ENCODE measurements at places on chromosomes 12 and 14.
A peak's percentile ranks its signal among the peaks of the same experiment; 100 is the strongest.

DNA sequence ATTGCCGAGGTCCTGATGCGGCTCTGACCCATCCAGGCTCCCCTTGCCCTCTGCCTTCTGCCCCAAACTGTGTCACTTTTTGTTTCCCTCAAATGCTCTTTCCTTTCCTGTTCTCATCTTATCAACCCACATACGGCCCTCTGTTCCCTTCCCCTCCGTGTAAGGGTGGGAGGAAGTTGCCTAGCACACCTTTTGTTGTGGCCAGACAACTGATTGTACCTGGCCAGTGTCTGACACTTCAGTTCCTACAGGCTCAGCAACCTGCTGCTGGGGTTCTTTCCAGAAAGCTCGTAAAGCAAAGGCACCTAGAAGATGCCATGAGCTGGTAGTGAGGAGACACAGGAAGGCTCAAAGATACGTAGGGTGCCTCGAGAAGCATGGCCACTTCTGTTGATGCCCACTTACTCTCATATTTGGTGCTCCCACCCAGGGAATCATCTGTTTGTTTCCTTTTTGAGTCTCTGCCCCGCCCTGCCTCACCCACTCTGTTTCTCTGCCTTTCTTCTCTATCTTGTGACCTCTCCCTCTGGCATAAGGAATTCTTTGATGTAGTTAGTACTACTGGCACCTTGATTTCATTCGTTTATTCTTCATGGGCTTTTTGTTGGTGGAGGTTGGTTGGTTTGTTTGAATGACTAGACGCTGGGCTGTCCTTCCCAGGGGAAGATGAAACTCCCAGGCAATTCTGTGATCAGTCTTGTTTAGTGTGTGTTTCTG is 152.4 kb upstream of the FKBP4 start:
- DNase-seq: no peak

DNA sequence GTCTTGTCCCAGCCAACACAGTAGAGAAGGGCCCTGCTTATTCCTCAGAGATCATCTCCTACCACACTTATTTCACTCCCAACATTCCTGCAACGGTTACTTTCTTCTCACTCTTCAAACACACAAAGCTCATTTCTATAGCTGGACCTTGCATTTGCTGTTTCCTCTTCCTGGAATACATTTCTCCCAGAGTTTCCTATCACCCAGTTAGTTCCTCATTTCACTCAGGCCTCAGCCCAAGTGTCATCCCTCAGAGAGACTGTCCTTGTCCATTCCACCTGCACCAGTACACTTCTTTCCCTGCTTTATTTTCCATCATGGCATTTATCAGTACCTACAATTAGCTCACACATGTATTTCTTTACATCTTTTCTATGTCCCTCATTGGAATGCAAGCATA is 14.7 kb upstream of the STK38L start:
- no peak for DNase-seq

GRCh38 chr12:127334365-127334764 is 932.6 kb upstream of the TMEM132C start:
- no peak for DNase-seq

DNA sequence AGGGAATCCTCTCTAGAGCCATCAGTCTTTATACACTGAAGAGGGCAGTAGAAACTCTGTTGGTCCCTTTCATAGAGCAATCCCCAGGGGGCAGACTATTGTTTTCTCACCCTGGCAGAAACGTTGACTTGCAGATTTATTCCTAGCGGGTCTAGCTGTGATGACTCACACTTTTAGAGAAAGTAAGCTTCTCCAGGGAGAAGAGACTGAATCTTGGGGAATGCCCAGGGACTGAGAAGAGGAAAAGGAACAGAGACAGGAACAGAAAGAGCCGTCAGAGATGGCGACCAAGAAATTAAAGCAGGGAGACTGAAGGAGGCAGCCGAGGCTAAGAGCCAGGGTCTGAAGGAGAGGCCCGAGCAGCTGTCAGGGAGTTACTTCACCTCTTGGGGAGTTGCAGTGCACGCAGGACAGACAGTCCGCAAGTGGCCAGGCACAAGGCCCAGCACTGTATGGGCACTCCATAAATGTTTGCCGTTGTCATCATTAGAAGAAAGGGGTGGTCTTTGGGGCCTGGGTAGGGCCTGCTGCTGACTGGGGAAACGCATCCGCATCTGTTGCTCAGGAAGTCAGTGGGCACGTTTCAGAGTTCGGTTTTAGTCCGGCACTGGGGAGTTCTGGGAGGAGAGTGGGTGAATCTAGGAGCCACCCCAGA is 13.0 kb downstream of the PLEKHG6 start:
- peak; percentile 26 for DNase-seq

DNA sequence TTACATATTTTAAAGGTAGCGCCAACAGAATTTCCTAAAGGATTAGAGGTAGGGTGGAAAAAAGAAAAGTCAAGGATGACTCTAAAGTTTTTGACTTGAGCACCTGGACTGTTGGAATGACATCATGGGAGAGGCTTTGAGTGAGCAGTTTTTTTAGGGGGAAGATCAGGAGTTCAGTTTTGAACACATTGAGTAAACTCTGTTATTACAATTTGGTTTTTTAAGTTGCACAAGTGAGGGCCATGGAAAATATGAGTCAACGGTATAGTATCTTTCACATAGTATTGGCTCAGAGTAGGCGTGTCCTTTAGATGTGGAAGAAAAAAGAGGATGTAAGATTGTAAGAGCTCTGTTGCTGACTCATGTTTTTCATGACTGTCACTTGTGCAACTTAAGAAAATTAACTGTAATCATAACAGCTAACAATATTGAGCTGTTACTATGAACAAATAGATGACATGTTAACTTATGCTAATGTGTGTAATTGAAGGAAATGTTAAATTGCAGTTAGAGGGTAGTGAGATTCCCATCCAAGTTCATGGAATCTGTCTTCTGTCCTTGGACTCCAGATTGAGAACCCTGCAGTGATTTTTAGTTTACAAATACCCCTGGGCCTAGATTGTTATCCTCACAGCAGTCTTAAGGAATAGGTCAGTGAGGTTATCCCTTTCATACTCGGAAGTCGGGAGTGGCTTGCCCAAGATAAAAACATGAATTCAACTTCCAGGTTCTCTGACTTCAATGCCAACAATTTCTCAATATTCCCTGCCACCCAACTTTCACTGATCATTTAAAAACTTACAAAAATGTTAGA is 48.2 kb upstream of the ATP2B1 start:
- no peak for DNase-seq

DNA sequence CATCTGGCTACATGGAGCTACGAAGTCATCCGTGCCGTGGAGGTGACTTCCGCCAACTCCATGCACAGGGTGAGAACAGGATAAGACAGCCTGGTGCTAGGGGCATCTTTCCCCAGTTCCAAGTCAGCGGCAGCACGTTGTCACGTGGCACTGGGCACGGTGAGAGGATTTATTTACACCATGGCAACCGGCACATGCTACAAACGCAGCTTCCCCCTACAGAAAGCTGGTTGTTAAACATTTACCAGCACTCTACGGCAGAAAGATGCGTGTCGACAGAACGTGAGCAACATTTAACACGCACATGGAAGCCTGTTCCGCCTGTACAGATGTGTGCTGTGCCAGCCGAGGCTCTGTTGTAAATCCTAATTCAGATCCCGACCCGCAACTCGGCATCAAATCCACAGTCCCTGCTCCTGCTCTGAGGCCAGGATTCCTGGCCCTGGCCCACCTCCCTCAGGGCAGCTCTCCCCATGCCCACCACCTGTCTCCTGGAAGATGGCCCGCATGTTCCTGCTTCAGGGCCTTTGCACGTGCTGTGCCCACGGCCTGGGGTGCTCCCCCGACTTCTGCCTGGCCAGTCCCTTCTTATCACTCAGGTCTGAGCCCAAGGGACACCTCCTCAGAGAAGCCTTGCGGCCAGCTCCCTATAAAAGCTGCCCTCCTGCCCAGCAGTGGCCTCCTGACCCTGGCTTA is 114.1 kb downstream of the RFLNA start:
- DNase-seq: no peak

- DNase-seq: no peak
These were observed 321.0 kb downstream of the BCL11B start for GRCh38 chr14:98951031-98951430.

DNA sequence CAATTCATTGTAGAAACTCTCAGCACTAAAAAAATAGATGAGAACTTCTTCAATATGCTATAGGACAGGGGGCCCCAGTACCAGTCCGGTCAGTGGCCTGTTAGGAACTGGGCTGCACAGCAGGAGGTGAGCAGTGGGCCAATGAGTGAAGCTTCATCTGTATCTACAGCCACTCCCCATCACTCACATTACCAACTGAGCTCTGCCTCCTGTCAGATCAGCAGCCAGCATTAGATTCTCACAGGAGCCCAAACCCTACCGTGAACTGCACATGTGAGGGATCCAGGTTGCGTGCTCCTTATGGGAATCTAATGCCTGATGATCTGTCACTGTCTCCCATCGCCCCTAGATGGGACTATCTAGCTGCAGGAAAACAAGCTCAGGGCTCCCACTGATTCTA is 15.7 kb upstream of the ANO2 start:
- no peak for DNase-seq

GRCh38 chr12:50087995-50088394 is 2.9 kb downstream of the SMARCD1 start:
- DNase-seq: no peak

DNA sequence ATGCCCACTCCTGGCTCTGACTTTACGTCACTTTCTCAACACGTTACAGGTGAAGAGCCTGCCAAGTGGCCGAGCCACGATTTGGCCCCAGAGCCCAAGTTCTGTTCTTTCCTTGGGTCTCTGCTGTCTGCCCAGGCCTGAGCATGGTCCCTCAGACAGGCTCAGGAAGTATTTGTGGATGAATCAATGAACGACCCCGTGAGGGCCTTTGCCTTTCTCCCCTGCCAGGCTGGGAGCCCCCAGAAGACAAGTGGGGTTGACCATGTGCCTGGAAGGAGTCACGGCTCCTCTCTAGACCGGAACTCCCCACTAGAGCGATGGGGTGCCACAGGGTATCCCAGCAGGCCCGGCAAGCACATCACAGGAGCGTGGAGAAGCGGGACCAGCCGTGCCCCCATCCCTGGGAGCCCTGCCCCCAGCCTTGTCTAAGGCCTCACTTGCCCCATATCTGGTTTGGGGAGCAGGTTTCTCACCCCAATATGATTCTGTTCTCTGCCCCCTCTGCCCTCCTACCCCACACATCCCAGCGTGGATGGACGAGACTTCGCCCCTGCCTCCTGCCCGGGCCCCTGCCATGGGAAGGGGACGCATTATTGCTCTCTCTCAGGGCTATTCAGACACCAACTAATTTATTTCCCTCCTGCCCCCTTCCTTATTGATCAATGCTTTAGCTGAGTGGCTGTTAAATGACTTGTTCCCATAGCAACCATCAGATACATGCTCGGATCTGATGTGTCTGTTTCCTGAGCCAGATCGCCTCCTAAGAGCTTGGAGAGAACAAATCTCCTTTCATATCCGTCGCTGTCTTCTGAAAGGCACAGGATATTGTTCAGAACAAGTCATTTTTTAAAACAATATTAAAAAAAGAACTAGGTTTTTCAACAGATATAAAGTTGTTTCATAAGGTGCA is 69.0 kb downstream of the DIO3 start:
- DNase-seq: no peak

DNA sequence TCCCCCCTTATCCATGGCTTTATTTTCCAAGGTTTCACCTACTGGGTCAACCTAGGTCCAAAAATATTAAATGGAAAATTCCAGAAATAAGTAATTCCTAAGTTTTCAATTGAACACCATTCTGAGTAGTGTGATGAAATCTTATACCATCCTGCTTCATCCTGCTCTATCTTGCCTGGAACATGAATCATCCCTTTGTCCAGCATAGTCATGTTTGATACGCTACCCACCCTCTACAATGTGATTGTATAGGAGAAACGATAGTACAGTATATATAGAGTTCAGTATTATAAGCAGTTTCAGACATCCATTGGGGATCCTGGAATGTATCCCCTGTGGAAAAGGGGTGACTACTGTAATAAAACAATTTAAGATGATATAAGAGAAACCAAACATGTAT is 62.2 kb downstream of the IFNG start:
- DNase-seq: no peak

DNA sequence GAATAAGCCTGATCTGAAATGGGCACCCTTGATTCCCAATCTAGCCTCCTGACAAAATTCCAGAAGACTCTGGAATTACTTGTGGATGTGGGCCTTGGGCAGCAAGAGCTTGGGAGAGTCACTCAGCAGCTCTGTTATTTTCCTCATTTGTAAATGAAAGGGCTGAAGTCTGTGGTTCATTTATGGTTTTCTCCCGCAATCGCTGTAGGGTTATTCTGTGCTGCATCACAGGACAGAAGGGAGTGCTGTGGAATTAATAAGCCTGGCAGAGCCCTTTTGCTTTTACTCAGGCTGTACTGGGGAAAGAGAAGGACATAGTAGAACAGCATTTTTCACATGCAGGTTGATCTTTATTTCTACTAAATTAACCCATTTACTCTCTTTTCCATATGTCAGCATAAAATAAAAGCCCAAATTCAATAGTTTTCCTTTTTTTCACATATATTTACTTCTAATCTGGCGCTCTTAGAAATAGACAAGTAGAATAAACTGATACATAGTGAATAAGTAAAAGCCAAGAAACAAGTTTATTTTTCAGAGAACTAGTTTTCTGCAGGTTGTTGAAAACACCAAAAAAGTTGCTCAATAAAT is 49.2 kb downstream of the DUSP16 start:
- no peak for DNase-seq

GRCh38 chr12:93638095-93638494 is 39.1 kb upstream of the CRADD start:
- DNase-seq: no peak

- no peak for DNase-seq
These were observed 88.6 kb downstream of the KCNK10 start for GRCh38 chr14:88234442-88234841.

DNA sequence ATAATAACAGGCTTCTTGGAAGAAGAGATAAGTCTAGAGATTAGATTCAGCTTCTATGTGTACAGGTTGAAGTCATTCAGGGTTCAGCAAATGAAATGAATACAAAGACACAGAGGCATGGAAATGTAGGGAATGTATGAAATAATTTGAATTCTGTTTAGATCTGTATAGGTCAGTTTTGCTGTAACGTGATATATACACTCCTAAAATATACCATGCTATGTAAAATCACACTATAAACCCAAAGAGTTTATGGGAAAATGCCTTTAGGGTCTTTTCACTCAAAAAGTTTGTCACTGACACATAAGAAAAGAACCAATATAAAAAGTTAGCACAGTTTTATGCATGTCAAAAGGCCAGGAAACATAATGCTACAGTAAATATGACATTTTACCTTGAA is 854.0 kb downstream of the LRFN5 start:
- DNase-seq: no peak

DNA sequence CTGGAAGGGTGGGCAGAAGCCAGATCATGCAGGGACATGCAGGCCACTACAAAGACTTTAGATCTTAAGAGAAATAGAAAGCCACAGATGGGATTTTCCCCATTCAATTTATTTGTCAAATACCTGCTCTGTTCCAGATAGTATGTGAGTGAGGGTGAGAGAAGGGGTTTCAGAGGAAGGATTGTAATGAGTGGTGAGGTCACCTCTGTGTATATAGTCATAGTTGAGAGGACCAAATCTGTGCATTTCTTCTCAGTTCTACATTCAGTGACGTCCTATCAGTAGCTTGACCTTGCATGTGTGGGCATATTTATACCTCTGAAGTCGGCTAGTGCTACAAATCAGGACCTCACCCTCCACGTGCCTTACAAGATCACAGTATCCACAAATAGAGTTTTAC is 31.2 kb upstream of the RBM19 start:
- no peak for DNase-seq

Measured in stimulated activated CD4-positive, alpha-beta T cell treated with anti-CD3 and anti-CD28 coated beads, Interleukin-4, amount 100 ng/mL, for 1 hour (primary cell).